ENCODE measurements at places on chromosomes 2 and 18. TPM values are rescaled to one million over a fixed set of nuclear protein-coding genes. Genes with fewer than 3 reads are reported as not detected.

POMC gene
- total RNA-seq, result 3.4 TPM

OSR1 gene
- total RNA-seq, result not detected

FABP1 gene
- not detected for total RNA-seq

TWIST2 gene
- not detected for total RNA-seq

RAX gene
- not detected for total RNA-seq

DNA sequence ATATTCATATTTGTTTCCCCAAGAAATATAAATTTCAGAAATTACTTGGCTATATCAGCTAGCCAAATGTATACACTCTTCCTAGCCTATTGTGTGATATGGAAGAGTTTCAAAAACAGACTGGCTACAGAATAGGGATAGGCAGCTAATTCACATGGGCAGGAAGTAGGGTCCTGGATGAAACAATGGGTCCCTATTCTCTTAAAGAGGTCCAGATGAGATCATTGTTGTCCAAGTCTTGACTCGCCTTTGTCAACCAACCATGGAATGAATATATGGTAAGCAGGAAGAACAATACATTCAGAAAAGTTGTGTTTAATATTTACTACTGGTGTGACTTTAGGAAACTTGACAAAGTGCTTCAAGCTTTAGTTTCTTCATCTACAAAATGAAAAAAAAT is 319.9 kb downstream of the NBAS start:
- H3K27ac ChIP-seq, result no peak overlapping the region
- no peaks in the 10 kb centered on the region for H3K4me1 ChIP-seq
- no peak overlapping the region for H3K4me3 ChIP-seq
- DNase-seq, result no peak

- no peak overlapping the region for H3K4me3 ChIP-seq
- no peaks in the 10 kb centered on the region for H3K36me3 ChIP-seq
- no peaks in the 10 kb centered on the region for H3K4me1 ChIP-seq
- H3K27me3 ChIP-seq, result no peaks in the 10 kb centered on the region
- DNase-seq, result no peak
Observed at GRCh38 chr18:3103576-3103975, 90.6 kb upstream of the LPIN2 start.

DNA sequence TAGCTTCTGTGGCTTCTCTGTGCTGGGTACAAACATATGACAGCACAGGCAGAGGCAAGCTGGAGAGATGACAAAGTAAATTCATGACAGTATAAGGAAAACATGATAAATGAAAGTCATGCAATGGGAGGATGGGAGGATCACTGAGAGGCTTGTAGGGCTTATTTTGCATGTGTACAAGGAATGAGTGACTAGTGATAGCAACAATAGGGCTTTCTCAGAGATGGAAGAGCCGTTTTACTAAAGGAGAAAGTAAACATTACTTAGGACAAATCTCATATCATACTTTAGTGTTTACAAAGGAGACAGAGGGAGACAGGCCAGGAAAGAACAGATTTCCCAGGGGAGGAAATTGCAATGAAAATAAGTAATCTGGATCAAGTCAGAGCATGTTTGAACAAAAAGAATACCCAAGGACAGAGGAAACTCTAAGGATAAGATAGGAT is 82.5 kb upstream of the RBMS1 start:
- H3K4me3 ChIP-seq, result no peak overlapping the region

DNA sequence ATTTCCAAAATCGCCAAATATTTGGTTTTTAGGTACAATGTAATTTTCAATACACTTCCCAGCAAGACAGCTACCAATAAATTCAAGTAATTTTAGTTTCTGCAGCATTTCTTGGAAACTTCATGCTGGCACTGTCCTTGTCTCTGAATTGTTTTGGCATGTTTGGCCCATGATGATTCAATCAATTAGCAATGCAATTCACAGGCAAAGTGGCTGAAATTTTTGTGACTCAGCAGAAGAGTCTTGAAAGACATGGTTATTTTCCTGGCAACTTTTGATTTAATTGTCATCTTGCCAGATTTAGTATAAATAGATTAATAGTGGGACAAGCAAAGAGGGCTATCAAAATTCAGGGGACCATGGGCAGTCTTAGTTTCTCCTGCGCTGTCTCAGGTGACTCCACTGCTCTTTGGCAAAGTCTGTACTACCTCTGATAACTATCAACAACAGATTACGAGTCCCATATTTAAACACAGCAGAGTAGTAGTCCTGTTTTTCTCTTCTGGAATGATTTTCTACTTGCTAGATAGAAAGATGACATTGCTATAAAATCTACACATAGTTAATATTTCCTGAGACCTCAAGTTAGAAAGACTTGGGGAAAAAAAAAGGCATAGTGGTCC is 88.9 kb upstream of the CYP26B1 start:
- no peak overlapping the region for H3K4me3 ChIP-seq
- H3K36me3 ChIP-seq, result no peaks in the 10 kb centered on the region
- H3K27ac ChIP-seq, result no peak overlapping the region
- no peak for DNase-seq

GRCh38 chr2:24122366-24123194 is 554 bp downstream of the PFN4 start:
- no peak overlapping the region for H3K4me3 ChIP-seq
- peak overlapping the region; percentile 57 for H3K27ac ChIP-seq
- no peaks in the 10 kb centered on the region for H3K36me3 ChIP-seq

DNA sequence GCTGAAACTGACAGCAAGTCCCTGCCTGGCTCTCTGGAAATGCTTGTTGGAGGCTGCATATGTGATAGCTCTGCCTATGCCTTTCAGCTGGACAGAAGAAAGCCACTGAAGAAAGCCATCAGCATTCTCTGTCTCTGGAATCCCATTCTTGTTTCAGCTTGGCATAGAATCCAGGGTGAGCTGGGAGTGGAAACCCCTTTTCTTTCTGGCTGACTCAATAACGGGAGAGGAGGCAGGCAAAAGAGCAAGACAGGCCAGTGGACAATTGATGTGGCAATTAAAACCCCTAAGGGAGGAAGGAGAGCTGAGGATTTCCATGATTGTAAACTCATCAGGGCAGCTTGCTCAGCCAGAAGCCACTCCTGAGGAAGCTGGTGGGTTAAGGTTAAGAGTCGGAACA is 208.1 kb downstream of the CLIP4 start:
- H3K4me3 ChIP-seq, result no peak overlapping the region
- no peaks in the 10 kb centered on the region for H3K36me3 ChIP-seq
- DNase-seq, result no peak
- no peaks in the 10 kb centered on the region for H3K4me1 ChIP-seq

DNA sequence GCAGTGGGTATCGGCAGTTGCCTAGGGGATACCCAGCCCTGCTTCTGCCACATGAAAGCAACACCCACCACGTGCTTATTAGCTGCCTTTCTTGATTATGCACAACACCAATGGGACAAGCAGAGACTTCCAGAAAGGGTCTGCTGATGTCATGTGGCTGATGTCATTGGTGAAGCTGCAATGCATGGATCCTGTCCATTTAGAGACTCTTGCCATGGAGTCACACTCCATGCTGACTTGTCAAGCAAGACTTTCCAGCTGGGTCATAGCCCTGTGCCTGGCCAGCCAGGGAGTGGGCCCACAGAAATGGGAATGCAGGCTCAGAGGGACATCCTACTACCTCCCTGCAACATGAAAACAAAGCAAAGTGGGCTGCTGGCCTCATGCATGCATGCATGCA is 81.8 kb downstream of the VAPA start:
- H3K36me3 ChIP-seq, result no peaks in the 10 kb centered on the region
- H3K27ac ChIP-seq, result no peak overlapping the region
- H3K27me3 ChIP-seq, result no peaks in the 10 kb centered on the region
- no peak overlapping the region for H3K4me3 ChIP-seq

- H3K4me3 ChIP-seq, result no peak overlapping the region
- no peaks in the 10 kb centered on the region for H3K27me3 ChIP-seq
- no peaks in the 10 kb centered on the region for H3K4me1 ChIP-seq
- DNase-seq, result no peak
Observed at GRCh38 chr18:5662586-5663090, 118.8 kb upstream of the EPB41L3 start.

- H3K4me1 ChIP-seq, result no peaks in the 10 kb centered on the region
- H3K36me3 ChIP-seq, result no peaks in the 10 kb centered on the region
- no peak overlapping the region for H3K27ac ChIP-seq
- H3K4me3 ChIP-seq, result no peak overlapping the region
- DNase-seq, result no peak
Observed at GRCh38 chr2:8892111-8892510, 54.7 kb upstream of the KIDINS220 start.

DNA sequence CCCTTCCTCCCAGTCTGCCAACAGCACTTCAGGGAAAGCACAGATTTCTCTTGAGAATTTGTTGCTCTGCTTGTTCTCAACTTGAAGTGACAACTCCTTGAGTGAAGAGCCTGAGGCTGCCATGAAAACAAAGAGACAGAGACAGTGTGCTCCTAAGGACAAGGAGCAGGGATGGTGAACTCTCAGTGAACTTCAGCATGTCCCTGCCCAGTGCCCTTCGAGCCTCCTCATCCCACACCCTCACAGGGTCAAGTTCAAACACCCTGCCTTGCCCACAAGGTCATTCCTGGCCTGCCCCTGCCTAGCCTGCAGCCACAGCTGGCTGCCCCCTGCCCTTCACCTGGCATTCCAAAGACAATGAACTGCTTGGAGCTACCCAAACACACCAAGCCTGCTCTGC is 343.5 kb upstream of the KLHL29 start:
- no peak overlapping the region for H3K27ac ChIP-seq
- no peak for DNase-seq
- no peaks in the 10 kb centered on the region for H3K4me1 ChIP-seq
- H3K27me3 ChIP-seq, result no peaks in the 10 kb centered on the region
- no peak overlapping the region for H3K4me3 ChIP-seq

GRCh38 chr2:69214898-69215297 is 172.1 kb downstream of the GFPT1 start:
- no peaks in the 10 kb centered on the region for H3K4me1 ChIP-seq
- H3K36me3 ChIP-seq, result no peaks in the 10 kb centered on the region
- H3K27ac ChIP-seq, result no peak overlapping the region
- no peak overlapping the region for H3K4me3 ChIP-seq
- no peaks in the 10 kb centered on the region for H3K27me3 ChIP-seq
- no peak for DNase-seq
